ENCODE measurements at places on chromosomes 2 and 18.
A peak's percentile ranks its signal among the peaks of the same experiment; 100 is the strongest.

- H3K27me3 ChIP-seq = peaks cover 16% of the 10 kb centered on the region
- peaks cover 15% of the 10 kb centered on the region for H3K36me3 ChIP-seq
- H3K4me3 ChIP-seq = no peak overlapping the region
- H3K27ac ChIP-seq = peak overlapping the region; percentile 65
Measured at GRCh38 chr2:101698014-101698843, 722 bp downstream of the MAP4K4 start.

GRCh38 chr2:150327564-150328489 is 159.6 kb downstream of the RND3 start:
- no peak overlapping the region for H3K27ac ChIP-seq
- H3K27me3 ChIP-seq = no peaks in the 10 kb centered on the region
- H3K4me1 ChIP-seq = no peaks in the 10 kb centered on the region
- H3K36me3 ChIP-seq = no peaks in the 10 kb centered on the region

GRCh38 chr2:80086831-80087230 is 217.7 kb downstream of the LRRTM1 start:
- H3K27ac ChIP-seq = no peak overlapping the region
- H3K4me3 ChIP-seq = no peak overlapping the region
- H3K4me1 ChIP-seq = no peaks in the 10 kb centered on the region
- no peaks in the 10 kb centered on the region for H3K27me3 ChIP-seq
- no peaks in the 10 kb centered on the region for H3K36me3 ChIP-seq

DNA sequence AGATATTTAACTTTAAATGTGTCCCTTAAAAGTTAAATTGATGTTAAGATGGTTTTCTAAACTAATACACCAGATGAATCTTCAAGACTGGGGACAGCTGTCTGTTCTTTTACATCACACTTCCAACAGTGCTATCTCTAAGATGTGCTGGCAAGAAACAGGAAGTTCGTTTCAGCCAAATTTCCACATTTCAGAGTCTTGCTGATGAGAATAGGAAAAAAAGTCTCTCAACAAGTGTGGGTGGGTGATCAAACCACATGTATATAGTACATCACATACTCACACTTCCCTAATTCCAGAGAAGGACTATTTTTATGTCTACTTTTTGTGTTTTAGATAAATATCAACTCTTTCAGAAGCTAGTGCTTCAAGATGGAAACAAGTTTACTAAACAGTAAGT is 1712.8 kb upstream of the TMEFF2 start:
- no peak overlapping the region for H3K4me3 ChIP-seq
- no peak overlapping the region for H3K27ac ChIP-seq
- no peaks in the 10 kb centered on the region for H3K4me1 ChIP-seq
- no peak for DNase-seq
- no peaks in the 10 kb centered on the region for H3K36me3 ChIP-seq

DNA sequence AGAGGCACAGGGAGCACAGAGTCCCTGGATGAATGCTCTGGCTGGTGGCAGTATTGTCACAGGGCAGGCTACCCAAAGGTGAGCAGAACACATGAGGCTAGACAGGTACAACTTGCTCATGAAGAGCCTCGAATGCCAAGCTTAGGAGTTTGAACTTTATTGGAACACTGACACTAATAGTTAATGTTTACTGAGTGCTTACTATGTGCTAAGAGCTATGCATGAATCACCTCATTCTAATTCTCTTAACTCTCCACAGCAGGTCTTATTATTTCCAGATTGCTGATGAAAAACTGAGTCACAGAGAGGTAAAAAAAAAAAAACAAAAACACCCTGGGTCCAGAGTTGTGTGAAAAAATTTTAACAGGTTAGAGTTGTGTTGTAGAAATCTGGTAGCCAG is 6.1 kb upstream of the EMX1 start:
- no peak overlapping the region for H3K4me3 ChIP-seq
- H3K27ac ChIP-seq = no peak overlapping the region
- no peaks in the 10 kb centered on the region for H3K36me3 ChIP-seq
- no peak for DNase-seq

All from activated CD8-positive, alpha-beta memory T cell treated with anti-CD3 and anti-CD28 coated beads, Interleukin-2, amount 10 ng/mL, durations not matched to agents 7 days and 5 days (primary cell).